RCC 7860 (cell line): ENCODE measurements at places on chromosomes 12 and 14.
A peak's percentile ranks its signal among the peaks of the same experiment; 100 is the strongest.

- no peak for DNase-seq
Observed at GRCh38 chr12:58171914-58172313, 230.5 kb downstream of the ATP23 start.

GRCh38 chr12:53677016-53677799 is 1.3 kb upstream of the ATP5MC2 start:
- no peak for DNase-seq

DNA sequence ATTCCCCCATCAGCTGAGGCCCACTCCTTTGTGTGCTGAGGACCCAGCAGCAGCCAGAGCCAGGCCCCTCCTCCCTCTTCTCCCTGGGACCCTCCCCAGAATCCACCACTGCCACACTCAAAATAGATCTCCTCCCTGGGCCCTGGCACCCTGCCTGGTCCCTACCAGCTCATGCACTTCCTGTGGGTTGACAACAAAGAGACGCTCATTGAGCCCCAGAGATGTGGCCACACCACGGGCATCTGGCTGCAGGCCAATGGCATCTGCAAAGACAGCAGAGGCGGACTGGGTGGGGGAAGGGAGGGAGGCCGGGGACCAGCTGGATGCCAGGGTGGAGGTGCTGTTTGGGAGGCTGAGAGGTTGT is 16.0 kb upstream of the ENDOU start:
- peak; percentile 74 for DNase-seq

DNA sequence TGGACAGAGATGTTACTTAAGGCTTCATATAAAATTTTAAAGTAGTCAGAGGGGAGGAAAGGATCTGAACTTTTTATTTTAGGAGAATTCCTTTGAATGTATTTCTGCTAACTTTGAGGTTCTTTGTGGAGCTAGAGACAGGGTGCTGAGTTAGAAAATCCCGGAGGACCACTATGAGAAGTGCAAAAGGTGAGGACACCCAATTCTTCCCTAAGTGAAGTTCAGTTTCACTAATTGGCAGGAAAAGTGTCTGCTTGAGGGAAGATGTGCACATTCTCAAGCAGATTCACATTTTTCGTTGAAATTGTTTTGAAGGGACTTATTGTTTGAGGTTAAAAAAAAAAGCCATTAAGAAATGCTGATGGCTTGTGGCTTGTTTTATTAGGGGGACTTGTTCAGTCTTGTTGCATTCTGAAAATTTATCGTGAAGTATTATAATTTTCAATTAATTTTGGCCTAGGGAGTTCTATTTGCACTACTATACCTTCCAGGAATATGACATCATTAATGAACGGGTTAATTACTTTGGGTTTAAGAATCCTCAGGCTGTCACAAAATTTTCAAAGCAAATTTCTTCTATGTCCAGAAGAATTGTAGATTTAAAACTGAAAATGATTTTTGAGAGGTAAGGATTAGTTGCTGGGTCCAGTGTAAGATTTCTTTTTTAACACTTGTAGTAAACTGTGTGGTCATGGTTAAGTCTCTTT is 1.8 kb downstream of the PCNX1 start:
- DNase-seq, result no peak

- no peak for DNase-seq
Observed at GRCh38 chr14:102479107-102479506, 30.5 kb downstream of the ANKRD9 start.

GRCh38 chr12:96497855-96498254 is 8.5 kb downstream of the CFAP54 start:
- no peak for DNase-seq

- no peak for DNase-seq
Observed at GRCh38 chr12:52198454-52199215, 6.8 kb upstream of the KRT80 start.

DNA sequence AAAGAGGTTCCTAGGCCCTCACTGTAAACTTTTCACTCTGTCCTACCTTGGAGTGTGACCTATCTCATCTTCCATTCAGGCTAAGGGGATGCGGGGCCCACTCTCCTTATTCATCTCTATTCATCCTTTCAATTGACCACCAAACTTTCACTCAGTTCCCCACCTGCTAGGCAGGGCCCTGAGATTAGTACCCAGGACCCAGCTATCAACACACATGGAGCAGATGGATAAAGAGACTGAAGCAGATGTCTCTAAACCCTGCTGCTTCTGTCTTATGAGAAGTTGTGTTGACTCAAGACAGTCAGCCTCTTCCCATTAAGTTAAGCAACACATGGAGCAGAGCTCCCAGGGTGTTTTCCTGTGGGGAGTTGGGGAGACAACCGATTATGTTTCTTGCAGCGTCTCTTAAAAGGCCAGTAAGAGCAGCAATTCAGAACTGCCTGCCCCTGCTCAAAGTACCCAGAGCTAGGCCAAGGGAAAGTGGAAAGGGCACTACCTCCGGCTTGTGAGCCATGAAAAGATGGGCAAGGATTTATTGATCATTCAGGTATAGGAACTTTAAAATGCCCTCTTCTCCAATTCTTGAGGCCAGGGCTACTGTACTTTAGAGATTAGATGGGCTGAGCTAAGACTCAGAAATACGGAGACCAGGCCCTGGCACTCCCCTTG is 10.7 kb downstream of the KRT76 start:
- no peak for DNase-seq

DNA sequence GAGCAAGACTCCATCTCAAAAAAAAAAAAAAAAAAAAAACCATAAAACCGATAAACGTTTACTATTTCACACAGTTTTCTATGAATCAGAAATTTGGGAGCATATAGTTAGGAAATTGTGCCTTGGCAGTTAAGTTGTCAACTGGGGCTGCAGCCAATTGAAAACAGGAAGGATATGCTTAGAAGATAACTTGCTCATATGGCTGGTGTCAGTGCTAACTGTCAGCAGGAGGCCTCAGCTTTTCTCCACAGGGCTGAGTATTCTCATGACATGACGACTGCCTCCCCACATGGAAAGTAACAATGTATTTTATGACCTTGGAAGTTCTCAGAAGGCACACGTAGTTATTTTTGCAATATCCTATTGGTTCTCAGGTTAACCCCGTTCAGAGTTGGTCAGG is 29.6 kb upstream of the OR5AU1 start:
- no peak for DNase-seq

- no peak for DNase-seq
Observed at GRCh38 chr14:68947802-68948201, 31.3 kb downstream of the ACTN1 start.

GRCh38 chr12:7017870-7018349 is 366 bp downstream of the LPCAT3 start:
- DNase-seq, result no peak

DNA sequence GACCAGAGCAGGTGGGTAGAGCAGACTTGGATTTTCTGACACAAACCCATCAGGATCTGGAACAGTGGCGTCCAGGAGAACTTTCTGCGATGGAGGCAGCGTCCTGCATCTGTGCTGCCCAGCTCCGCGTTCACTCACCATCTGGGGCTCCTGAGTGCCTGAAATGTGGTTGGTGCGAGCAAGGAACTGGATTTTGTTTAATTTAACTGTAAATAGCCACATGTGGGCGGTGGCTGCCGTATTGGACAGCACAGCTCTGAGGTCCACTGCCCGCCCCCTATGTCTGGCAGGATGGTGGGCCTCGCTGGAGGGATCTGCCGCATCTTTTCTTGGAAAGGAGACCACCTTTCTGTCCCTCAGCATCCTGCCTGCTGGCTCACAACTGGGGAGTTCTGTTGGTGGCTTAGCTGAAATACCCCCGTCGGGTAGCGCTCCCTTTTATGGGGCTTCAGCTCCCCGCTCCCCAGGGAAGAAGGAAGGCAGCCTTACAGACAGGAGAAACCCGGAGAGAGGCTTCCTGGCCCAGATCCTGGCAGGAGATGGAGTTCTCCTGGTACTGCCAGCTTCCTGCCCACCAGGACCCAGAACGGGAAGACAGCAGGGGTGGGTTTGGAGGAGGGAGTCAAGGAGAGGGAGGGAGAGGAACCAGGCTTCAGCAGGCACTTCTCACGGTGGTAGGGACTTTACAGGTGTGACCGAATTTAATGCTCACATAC is 184.9 kb upstream of the PRMT8 start:
- no peak for DNase-seq

DNA sequence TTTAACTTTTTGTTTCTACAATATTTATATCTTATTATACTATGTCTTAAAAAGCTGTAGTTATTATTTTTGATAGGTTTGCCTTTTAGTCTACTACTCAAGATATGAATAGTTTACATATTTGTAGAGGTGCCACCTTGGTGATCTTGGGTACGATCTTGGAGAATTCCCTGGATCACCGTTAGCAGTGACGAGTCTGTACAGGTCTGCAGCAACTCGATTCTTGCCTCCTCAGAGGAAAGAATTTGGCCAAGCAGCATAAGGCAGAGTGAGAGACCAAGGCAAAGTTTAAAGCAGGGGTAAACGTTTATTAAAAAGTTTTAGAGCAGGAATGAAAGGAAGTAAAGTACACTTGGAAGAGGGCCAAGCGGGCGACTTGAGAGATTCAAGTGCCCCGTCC is 3.1 kb upstream of the TCTN2 start:
- no peak for DNase-seq

- DNase-seq, result peak; percentile 25
Observed at GRCh38 chr14:76348898-76349297, 27.0 kb upstream of the ESRRB start.

GRCh38 chr12:110224379-110225304 is 56.4 kb upstream of the ATP2A2 start:
- peak; percentile 22 for DNase-seq

GRCh38 chr14:95484296-95484695 is 32.2 kb downstream of the SYNE3 start:
- DNase-seq, result no peak

DNA sequence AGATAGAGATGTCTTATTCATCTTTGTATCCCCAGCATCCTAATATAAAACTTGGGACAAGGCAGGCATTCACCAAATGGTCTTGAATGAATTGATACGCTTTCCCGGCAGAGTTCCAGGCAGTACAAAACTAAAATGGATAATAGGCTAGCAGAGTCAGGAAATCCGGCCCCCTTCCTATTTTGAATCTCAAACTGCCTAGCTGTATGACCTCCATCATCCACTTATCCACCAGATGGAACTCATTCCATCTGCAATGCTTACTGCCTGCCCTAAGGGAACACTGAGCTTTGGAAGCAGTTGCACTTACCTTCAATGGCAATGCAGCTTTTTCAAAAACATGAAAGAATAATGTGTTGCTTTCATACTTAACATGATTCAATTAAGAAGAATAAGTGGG is 43.4 kb downstream of the BDKRB1 start:
- no peak for DNase-seq

GRCh38 chr12:57182918-57183575 is 33.5 kb upstream of the NXPH4 start:
- DNase-seq, result peak; percentile 46

DNA sequence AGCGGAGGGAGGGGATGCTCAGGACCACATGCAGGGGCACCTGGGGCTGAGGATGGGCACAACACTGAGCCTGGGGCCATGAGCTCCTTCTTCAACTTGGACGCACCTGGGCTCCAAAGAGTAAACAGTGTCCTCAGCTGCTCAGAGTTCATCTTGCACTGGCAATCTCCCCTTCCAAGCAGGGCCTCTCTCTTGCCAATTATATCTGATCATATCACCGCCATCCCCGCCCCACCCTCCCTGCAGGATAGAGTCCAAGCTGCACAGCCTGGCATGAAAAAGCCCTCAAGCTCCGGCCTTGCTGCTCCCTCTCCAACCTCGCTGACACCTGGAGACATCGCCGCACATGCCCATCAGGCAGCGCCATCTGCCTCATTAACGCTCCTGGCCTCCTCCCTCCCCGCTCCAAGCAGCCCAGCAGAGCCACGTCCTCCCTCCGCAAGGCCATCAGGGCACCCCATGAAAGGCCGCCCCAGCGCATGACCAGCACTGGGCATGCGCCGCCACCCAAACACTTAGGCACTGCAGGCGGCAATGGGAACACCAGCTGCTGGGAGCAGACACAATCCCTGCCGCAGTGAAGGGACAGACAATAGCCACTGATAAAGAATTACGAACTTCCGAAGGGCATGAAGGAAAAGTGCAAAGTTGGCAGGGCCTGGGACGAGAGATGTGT is 88.8 kb downstream of the CHGA start:
- DNase-seq, result no peak

- no peak for DNase-seq
Observed at GRCh38 chr12:44053549-44054127, 217.8 kb downstream of the TMEM117 start.

DNA sequence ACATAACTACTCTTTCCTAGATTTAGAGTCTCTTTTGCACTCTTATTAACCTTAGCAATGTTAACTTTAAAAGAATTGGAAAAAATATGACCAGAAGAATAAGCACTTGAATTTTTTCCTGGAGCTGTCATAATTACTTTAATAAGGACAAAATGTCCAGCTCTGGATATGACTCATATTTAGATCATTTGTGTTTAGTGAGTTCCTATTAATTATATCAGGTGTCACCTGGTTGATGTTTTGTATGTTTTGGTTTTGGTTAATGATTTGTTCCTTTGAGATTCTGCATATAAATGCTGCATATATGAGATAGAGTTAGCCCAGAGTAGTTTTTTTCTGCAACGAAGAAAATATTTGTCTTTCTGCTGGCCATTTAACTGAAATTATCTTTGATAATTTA is 5.1 kb downstream of the CLECL1 start:
- no peak for DNase-seq

DNA sequence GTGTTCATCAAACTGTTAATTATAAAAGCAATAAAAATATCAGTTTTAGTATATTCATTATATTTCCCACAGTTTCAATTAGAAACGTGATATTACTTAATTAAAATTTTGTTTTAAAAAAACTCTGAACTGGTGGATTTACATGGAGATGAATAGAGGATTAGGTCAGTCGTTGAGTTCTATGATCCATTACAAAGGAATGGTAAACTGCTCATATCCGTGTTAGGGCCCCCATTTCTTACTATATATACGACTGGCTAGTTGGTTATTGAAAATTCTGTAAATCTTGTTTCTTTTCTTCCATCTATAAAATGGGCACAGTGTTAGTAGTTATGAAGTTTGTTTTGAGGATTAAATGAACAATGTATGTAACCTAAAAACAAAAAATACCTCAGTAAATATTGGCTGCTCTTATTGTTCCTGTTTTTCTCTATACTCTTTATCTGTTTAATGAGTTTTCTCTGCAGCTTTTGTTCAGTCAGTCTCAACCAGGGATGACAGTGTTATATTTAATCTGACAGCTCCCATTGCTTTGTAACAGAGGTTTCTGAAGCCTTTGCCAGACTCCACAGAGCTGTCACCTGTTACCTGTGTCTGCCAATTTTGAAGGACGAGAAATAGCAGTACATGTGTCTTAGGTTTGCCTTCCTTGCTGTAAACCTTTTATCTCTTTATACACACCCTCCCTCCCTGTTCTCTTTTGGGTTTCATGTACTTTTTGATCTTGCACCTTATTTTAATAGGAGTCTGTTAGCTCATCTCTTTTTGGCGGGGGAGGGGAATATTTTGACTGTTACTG is 41.5 kb downstream of the FRS2 start:
- no peak for DNase-seq

- no peak for DNase-seq
Observed at GRCh38 chr12:8676651-8677050, 14.0 kb upstream of the MFAP5 start.
